ENCODE measurements at places on chromosomes 1 and 21. TPM values are rescaled to one million over a fixed set of nuclear protein-coding genes. Genes with fewer than 3 reads are reported as not detected.

The SLC6A9 gene
- total RNA-seq, result 0.40 TPM

The SELE gene
- not detected for total RNA-seq

DNA sequence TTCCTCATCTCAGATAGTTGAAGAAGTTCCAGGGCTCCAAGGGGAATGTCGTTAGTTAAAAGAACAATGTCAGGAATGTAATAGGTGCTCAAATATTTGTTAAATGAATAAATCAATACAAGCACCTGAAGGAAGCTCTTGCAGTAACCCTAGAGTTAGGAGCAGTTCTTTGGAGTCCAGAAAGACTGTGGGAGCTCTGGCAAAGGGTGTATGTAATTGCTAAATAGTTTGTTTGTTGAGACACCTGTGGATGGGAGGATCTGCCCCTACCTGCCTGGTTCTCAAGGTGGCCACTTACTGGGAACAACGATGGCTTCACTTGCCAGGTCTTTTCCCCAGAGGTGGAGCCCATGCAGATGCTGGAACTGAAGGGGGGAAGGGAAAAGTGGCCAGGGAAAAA is 27.5 kb upstream of the JUN start:
- DNase-seq, result no peak

- no peak for DNase-seq
These were observed 46.5 kb upstream of the C8B start for GRCh38 chr1:57012315-57012714.

DNA sequence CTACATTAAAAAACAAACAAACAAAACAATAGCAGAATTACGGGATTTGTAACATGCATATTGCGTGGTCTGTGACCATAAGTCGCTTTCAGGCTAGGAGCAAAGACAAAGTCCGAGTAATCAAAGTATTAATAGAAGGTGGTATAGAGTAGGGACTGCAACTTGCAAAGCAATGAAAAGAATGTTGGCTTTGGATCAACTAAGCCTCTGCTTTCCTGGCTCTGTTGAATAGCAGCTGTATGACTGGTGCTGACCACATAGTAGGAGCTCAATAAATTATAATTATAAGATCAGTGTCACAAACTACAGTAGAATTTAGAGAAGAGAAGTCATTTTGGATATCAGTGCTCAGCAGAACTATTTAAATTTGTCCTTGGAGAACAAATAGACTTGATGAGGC is 586.4 kb downstream of the DPYD start:
- peak; percentile 78 for DNase-seq

- peak; percentile 91 for DNase-seq
These were observed 11.0 kb upstream of the RNU1-3 start for GRCh38 chr1:16677552-16678431.

Data from A172 (cell line).